ENCODE measurements at places on chromosomes 12 and 14.

DNA sequence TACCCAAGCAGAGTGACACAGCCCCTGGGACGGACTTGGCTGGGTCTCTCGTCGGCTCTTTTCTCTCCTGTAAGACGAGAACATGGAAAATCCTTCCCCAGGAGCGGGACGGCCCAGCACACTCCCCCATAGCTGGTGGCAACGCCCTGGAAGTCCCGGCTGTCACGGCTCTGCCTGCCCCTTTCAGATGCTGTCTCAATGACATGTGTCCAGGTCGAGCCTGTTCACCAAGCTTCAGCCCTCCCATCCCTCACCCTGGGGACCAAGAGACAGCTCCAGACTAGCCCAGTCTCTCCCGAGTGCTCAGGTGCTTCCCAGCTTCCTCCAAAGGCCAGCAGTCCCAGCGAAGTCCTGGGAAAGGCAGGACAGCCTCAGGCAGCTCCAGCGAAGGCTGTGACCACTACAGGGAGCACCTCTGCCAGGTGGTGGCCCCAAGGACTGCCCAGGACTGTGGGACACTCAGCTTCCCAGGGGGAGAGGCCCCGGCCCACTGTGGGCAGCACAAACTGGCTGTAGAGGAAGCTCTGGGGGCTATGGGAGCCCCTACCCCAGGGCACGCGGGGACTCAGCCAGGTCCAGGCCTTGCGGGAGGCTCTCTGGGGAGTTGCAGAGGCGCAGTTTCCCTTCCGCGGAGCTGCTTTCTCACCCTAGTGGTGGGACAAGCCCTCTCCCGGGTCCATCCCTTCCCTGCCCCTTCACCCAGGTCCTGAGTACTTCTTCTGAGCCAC is 33.6 kb downstream of the TNFAIP2 start:
- no peak for DNase-seq

DNA sequence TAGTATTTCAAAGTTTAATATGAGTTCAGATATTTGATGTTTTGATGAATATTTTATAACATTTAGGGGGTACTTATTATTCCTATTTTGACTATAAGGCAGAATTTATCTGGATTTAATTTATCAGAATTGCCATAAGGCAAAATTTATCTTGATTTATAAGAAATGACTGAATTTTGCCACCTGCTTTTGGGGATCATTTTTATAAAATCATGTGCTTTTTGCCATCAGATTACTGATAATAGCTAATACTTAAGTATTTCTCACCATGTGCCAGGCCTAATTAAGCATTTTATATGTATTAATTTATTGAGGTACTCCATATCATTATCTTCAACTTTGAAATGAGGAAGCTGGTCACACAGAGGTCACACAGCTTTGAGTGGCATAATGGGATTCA is 423.7 kb downstream of the PRKD1 start:
- no peak for DNase-seq

DNA sequence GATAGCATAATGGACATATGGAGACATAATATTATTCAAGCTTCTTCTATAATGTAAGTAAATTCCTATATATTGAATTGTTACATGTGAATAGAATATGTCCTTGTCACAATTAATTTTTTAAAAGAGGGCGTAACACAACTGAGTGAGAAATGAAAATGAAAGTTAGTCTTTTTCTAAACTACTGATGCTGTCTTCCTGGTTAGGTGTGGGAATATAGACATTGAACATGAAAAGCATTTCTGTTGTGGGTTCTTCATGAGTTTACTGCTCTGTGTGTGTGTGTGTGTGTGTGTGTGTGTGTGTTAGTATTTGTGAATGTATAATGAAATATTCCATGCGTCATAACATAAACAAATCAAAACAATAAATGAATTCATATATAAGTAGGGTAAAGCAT is 40.5 kb upstream of the RTL1 start:
- no peak for DNase-seq

DNA sequence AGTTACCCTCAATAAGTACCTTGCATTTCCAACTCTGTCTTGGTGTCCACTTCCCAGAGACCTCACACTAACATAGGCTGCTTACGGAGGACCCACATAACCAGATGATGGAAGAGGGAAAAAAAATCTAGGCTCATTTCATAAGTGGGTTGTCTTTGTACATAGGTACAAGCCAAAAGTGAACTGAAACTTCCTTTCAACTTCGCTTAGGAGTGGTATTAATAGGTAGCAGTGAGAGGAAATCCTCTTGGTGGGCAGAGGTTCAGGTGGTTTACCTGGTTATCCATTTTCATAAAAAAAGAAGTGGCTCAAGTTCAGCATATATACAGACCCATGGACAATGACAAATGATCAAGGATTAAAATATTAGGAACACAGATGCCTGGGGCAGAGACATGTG is 35.8 kb upstream of the RNU6-7 start:
- no peak for DNase-seq

DNA sequence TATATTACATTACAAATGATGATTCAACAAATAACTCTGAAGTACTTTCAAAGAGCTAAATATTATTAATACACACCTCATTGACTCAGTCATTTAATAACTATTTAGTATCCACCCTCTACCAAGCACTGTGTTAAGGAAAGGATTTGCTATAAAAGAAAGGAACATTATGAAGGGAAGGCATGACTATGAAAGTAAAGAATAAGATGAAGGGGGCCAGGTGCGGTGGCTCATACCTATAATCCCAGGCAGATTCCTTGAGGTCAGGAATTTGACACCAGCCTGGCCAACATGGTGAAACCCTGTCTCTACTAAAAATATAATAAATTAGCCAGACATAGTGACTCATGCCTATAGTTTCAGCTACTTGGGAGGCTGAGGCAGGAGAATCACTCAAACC is 107.9 kb downstream of the PLCZ1 start:
- DNase-seq: no peak

DNA sequence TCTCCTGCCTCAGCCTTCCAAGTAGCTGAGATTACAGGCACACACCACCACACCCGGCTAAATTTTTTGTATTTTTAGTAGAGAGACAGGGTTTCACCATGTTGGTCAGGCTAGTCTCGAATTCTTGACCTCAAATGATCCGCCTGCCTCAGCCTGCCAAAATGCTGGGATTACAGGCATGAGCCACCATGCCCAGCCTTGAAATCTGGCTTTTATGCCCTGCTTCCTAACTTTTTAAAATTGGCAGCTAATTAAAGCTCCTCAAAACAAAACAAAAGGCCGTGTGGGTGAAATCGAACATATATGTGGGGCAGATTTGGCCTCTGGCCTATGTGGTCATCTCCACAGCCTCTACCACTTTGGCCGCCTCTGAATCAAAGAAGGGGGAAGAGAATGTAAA is 37.9 kb downstream of the KCTD10 start:
- DNase-seq: no peak

GRCh38 chr12:106170285-106170684 is 31.5 kb upstream of the NUAK1 start:
- no peak for DNase-seq

DNA sequence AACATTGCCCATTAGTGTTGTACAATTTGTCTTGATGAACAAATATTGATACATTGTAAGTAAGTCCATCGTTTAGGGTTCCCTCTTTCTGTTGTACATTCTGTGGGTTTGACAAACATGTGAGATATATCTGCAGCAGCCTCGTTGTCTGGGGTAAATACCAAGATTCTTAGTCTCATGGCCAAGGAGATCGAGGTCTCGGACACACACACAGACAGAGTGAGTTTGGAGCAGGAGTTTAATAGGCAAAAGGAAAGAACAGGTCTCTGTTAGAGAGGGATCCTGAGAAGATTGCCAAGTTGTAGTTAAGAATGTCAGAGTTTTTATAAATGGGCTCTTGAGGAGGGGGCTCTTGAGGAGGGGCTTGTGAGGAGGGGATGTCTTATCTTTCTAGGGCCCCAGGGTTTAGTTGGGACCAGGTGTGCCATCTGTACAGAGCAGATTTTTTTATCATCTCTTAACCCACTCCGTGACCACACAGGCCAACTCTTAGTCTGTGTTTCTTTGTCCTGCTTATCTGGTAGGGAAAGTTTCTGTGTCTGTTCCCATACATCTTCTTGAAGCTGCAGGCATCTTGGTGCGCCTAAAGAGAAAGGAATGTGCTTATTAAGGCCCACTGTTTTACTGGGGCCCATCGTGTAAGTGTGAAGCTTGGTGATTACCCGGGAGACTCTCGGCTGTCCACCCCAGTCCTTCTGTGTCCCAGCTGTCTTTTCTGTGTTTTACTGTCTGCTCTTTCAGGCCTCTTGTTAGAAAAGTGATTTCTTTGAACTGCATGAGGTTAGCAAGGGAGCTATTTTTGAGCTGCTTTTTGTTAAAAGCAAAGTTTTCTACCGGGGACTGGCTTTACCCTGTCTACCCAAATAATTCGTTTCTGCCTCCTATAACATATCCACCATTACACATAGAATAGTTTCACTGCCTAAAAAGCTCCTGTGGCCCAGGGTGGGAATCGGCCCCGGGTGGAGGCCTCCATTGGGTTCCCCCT is 22.4 kb upstream of the CLEC2D start:
- no peak for DNase-seq

GRCh38 chr14:101102875-101103274 is 199.4 kb upstream of the RTL1 start:
- peak; percentile 69 for DNase-seq

GRCh38 chr12:48817873-48818830 is at the start of gene CACNB3:
CACNB3 (plus strand) TSS chr12:48818496; CDS start chr12:48818930, 434 bp downstream.
- peak; percentile 84 for DNase-seq

- DNase-seq: no peak
Measured at GRCh38 chr12:32494656-32495055, 95.3 kb downstream of the FGD4 start.

DNA sequence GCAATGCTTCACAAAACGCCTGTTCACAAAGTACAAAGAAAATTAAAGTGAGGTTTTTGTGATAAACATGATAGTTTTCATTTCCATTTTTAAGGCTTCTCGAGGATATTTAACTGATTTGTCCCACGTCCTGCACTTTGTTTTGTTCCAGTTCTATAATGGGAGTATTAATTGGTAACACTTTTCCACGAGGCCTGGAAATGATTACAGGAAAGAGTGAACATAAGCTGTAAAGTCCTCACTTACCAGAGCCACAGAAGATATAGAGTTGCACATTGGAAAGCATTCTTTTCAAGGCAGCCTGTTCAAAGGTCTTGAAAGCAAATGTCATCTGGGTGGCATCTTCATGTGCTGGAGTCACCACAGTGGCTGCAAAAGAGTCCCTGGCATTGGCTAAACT is 1236.6 kb downstream of the BCL11B start:
- DNase-seq: no peak
